ENCODE measurements at places on chromosomes 7 and 10.

- DNase-seq: no peak
Observed at GRCh38 chr10:113140143-113141011, 190.3 kb downstream of the TCF7L2 start.

- DNase-seq: peak; percentile 3
Observed at GRCh38 chr7:107318523-107319160, 149.8 kb downstream of the HBP1 start.

DNA sequence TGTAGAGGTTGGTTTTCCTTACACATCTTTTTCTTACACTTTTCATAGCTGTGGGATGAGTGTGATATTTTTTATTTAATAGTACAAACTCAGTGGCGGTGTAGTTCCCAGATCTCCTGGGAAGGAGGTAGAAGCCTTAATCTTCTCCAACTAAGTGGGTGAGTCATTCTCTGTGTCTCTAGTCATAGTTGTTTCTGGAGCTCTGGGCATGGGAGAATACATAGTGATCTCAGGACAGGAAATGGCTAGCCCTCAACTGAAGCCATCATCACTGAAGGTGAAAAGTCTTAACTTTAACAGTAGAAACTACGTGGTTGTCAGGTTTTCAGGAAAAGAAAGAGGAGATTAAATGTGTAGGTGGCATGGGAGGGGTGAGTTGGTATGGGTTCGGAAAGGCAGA, 319.4 kb upstream of the FZD8 start:
- peak; percentile 45 for DNase-seq

GRCh38 chr7:47948141-47948790, at the start of gene PKD1L1:
PKD1L1 (minus strand) TSS chr7:47948466; CDS start chr7:47948440, 26 bp downstream.
- no peak for DNase-seq

DNA sequence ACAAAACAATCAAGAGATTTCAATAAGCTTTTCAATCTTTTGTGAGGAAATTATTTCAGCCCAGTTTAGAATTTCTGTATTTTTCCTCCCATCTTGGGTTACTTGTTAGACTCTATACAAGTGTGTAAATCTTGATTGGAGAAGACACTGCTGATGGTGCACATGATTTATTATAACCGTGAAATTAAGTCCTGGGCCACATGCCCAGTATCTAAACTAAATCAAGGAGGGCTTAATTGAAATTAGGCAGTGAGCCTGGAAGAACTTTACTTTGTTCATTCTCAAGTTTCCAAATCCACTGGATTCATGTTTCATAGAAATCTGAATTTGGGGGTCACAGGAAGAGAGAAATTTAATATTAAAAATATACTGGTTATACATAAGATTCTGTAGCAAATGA, 44.5 kb downstream of the CSTF2T start:
- no peak for DNase-seq

DNA sequence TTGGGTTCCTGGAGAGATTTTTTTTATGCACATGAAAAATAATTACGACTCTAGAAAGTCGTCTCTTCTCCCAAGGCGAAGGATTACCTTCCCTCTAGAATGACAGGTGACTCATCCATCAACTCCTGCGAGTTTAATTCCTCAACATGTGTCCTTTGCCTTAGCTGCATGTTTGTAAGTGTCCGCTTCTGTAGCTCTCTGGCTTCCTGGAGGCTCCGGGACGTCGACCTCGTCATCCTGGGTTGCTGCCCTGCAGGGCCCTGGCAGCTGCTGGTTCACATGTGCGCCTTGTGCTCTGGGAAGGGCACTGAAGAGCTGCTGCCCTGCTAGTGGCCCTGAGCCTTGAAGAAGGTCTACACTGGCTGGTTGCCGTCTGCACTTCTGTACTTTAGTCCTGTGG, 210.2 kb downstream of the MLLT10 start:
- DNase-seq: no peak

DNA sequence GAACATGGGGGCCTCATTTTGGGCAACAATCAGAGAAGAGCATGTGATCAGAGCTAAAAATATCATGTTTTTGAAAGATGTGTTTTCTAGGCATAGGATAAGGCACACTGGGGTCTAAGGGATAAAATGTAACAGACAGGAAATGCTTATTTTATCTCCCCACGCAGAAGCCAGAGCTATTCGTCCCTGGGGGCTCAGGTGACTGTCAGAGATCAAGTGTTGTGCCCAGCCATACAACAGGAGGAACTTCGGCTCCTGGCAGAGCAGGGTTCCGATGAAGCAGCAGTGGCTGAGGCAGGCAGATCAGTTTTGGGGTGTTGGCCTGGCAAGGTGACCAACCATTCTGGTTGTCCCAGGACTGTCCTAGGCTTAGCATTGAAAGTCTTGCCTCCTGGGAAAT, 15.2 kb downstream of the NPY start:
- DNase-seq: no peak

- no peak for DNase-seq
Observed at GRCh38 chr10:126892226-126893175, 12.7 kb upstream of the DOCK1 start.

DNA sequence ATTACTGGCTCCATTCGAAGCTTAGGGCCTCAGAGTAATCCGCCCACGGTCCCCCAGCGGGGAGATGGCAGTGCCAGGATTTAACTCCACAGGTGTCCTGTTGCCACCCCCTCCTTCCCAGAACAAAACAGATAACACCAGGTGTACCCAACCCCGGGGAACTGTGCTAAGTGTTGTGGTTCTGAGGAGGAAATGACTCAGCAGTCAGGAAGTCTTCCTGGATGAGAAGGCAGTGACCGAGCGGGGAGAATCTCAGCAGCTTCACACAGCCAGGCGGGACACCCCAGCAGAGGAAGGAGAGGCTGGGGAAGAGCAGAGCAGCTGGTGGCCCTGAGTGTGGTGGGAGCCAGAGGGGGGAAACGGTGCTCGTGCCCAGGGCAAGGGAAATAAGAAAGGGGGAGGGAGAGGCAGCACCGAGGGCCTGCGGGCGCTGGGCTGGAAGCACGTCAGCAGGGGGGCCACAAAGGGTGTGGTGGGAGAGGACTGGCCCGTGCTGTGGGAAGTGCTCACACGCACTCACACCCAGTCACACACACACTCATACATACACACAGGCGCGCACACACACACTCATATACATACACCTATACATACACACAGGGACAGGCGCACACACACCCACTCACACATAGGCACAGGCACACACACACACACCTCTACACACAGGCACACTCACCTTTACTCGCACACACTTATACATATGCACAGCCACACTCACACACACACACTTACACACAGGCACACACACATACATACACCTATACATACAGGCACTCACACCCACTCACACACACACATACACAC, 59.8 kb upstream of the CHST15 start:
- peak; percentile 39 for DNase-seq

GRCh38 chr7:17638727-17639126, 301.6 kb downstream of the SNX13 start:
- DNase-seq: no peak

DNA sequence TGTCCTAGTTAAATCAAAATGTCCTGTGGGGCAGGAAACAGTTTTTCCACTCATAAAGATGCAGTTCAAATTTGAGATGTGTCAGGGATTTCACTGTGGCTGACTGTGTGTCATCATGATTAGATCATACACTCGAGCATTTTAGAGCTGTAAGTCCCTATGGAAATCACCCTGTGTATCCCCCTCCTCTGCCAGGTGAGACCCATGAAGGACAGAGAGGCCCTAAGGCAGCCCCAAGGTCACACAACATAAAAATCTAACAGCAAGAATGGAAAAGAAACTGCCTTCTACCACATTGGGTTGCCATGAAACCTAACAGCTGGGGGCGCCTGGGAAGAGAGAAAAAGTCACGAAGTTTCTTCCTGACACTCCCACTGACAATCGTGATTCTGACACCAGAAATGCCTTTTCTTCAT, 135.8 kb downstream of the KCNMA1 start:
- peak; percentile 47 for DNase-seq

DNA sequence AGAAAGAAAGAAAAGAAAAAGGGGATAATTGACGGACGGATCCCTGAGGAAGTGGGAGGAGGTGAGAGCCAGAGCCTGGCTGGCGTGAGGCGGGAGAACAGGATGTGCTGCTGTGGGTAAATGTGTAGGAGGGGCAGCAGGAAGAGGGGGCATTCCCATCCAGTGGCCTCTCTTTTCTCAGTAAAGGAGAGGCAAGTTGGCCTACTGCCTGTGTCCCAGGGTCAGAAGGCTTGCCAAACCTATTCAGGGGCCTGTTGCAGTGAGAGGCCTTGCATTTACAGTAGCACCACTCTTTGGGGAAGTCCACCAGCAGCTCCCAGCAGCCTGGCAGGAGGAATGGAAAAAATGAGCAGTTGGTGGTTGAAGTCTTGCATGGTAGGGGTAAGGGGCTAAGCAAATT, 26.6 kb upstream of the ASCC1 start:
- DNase-seq: no peak

GRCh38 chr7:53426145-53426750, 390.8 kb downstream of the POM121L12 start:
- DNase-seq: no peak

GRCh38 chr7:39754326-39755120, 131.2 kb downstream of the RALA start:
- DNase-seq: peak; percentile 65

DNA sequence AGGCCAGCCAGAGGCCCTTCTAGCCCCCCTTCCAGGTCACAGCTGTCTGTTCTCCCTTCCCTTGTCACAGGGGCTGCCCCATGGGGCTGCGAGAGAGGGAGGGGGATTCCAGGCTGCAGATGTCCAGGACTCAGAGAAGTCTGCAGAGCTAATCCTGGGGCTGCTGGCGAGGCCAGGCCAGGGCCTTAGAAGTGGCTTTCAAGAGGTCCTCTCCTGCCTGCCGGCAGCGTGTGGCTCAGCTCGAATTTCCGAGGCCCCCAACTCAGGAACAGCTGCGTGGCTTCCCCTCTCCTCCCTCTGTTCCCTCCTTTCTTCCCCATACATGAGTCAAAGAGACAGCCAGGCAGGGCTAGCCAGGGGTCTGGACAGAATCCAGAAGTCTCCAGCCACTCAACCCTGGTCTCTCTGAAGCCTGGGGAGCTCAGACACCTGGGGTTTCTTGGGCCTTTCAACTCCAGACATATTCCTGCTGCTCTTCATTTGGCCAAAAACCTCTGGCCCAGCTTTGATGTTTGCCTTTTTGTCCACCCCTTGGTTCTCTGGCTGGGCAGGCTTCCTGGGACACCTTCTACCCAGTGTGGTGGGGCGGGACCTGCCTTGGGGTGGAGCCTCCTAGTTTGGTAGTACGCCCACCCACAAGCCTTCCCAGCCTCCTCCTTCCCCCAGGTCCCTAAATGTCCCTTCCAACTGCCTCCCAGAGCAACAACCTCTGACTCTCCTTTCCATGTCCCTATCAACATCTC, 21.8 kb upstream of the EIF5AL1 start:
- peak; percentile 22 for DNase-seq

- peak; percentile 66 for DNase-seq
Observed at GRCh38 chr10:99612167-99612831, 7.9 kb downstream of the SLC25A28 start.

- no peak for DNase-seq
Observed at GRCh38 chr7:148397056-148397455, 193.5 kb upstream of the C7orf33 start.

DNA sequence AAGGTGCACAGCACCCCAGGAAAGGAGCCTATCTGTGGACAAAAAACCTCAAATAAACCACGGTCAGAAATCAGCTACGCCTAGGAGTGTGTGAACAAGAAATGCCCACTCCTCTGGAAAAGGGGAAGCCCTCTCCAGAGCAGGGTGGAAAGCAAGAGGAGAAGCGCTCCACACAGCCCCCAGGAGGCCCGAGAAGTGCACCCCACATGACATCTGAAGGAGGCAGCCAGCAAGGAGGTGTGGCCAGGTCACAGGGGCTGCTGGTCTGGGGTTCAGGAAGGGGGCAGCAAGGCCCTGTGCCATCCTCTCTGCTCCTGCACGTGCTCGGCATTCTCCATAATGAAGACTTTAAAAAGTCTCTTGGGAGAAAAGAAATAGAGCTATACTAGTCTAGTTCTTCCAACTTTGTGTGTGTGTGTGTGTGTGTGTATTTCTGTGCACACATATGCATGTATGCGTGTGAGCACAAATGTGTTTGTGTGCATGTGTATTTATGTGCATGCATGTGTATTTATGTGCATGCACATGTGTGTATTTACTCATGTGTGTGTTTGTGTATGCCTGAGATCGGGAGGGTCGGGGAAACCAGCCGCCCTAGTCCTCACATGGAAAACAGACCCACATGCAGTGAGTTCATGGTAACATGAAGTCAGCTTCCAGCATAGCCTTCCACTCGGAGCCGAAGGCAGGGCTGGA, 76.5 kb downstream of the TNS3 start:
- DNase-seq: no peak

- peak; percentile 46 for DNase-seq
Observed at GRCh38 chr10:125158601-125159485, 1.5 kb downstream of the CTBP2 start.

GRCh38 chr10:53754596-53755250, 982.1 kb upstream of the MBL2 start:
- no peak for DNase-seq

GRCh38 chr7:19752020-19752419, 21.4 kb downstream of the TMEM196 start:
- DNase-seq: no peak

GRCh38 chr10:62244088-62244487, 24.6 kb downstream of the RTKN2 start:
- DNase-seq: no peak

DNA sequence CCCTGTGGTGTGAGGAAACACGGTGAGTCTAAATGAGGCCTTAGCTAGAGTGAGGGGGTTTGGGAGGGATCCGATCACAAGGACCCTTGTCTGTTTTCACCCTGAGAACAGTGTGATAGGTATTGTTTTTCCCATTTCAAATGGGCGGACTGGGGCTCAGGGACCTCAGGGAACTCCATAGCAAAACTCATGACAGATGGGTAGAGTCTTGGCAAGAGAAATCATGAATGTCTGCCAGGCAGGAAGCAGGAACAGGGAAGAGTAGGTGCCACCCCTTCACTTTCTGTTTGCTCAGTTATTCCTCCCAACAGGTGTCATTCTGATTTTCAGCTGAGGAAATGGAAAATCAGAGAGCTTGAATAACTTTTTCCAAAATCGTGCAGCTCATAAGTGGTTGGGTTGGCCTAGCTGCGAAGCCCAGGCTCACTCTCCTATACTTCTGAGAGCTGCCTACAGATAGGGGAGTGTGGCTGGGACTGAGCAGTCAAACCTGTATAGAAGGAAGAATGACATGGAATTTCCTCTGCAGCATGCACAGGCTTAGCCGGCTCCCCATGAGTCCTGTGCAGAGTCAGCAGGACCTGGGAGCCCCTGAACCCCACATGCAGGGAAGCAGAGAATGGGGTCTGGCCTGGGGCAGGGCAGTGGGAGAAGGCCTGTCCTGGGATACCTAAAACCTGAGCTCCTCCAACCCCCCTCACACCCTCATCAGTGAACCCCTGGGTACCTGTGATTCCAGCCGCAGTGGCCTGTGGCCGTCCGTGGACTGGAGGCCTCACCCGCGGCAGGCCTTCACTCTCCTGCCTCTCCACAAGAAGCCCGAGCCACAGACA, 17.6 kb upstream of the C10orf105 start:
- no peak for DNase-seq

DNA sequence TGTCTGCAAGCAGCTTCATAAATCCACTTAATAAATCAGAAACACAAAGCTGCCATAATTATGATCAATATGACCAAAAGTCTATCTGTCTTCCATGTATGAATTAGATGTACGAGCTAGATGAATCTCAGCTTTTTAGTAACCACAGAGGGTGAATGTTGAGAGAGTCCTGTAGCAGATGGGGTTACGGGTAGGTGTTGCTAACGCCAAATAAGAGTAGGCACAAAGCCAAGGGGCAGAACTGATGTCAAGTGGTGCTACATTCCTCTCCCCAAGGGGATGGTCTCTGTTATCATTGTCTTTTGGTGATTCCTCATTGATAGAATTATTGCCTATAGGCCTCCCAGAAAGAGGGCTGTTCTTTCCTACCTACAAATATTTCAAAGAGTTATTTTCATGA, 257.8 kb downstream of the PCLO start:
- DNase-seq: no peak
